SW480 (cell line): ENCODE measurements at places on chromosomes 12 and 14.

DNA sequence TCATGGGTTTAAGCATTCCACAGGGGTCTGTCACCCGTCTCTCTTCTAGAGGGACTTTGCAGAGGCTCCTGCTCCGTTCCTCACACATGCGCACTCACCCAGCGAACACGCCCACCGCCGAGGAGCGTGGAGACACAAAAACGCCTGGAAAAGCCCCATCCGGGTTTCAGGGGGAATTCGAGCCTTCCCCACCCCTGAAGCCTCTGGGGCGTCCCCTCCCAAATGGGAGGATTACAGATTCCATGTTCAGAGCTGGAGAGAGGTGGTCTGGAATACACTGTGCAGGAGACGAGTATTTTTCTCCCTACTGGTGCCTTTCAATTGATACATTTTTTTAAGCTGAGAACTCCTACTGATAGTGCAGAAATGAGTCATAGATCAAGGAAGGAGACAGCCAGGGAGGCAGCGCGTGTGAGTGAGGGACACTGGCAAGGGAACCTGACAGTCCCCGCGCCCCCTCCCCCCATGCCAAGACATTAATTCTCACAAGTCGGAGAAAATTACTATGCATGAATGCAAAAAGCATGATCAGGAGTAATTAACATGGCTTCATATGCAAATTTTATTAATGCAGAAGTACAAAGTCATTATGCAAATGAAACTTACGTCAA, 36.9 kb downstream of the BCL11B start:
- no peak for DNase-seq

DNA sequence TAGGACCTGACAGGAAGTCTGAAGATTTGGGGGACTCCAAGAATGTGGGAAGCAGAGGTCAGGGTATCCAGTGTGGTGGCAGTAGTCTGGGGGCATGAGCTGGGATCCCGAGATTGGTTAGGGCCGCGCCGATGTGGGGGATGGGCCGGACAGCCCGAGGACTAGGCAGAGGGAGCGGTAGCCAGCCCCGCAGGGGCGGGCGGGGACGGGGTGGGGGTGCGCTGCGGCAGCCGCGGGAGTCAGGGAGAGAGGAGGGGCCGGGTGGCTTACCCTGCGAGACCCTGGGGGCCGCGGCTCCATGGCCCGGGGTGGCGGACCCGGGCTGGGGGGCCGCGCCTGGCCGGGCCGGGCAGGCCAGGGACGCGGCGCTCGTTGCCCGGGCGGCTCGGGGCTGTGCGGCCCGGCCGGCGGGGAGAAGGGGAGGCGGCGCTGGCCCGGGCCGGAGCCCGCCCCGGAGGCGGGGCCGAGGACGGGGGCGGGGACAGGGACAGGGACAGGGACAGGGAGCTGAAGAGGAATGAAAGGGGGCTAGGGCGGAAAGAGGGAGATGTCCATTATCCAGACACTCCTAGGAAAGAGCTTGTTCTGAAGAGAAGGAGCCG, 5.6 kb downstream of the ZNF385A start:
- peak; percentile 53 for DNase-seq

GRCh38 chr12:97567619-97568110, 105.1 kb downstream of the RMST start:
- DNase-seq = no peak

DNA sequence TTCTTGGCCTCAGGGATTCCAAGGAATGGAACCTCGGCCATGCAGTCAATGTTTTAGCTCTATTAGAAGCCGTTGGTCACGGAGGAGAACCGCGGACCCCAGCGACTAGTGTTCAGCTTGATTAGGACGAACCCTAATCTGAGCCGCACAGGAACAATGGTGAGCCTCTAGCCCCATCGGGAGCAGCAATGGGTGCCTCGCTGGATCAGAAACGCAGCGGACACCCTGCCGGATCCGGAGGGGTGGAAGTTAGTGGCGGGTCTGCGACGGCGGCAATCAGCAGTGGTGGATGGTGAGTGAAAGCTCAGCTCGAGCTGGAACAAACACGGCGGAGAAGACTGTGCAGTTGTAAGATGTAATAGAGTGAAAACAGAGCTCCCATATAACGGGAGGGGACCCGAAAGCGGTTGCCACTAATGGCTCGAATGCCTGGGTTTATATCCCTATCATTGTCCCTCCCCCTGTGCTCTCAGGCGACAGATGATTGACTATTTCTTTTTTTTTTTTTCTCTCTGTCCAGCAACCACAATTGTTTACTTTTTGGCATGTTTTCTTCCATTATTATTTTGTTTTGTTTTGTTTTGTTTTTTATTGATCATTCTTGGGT, 127.7 kb downstream of the ZNF664 start:
- no peak for DNase-seq

GRCh38 chr12:87216436-87216835, 812.8 kb downstream of the C12orf50 start:
- DNase-seq = no peak
